ENCODE measurements at places on chromosomes 1 and 21. TPM values are rescaled to one million over a fixed set of nuclear protein-coding genes. Genes with fewer than 3 reads are reported as not detected.

GRCh38 chr1:182600745-182601415 is 3.3 kb downstream of the RGS16 start:
- no peaks in the 10 kb centered on the region for H3K27me3 ChIP-seq
- H3K36me3 ChIP-seq = no peaks in the 10 kb centered on the region
- no peak for DNase-seq
- H3K27ac ChIP-seq = no peak overlapping the region
- no peak overlapping the region for H3K4me3 ChIP-seq

DNA sequence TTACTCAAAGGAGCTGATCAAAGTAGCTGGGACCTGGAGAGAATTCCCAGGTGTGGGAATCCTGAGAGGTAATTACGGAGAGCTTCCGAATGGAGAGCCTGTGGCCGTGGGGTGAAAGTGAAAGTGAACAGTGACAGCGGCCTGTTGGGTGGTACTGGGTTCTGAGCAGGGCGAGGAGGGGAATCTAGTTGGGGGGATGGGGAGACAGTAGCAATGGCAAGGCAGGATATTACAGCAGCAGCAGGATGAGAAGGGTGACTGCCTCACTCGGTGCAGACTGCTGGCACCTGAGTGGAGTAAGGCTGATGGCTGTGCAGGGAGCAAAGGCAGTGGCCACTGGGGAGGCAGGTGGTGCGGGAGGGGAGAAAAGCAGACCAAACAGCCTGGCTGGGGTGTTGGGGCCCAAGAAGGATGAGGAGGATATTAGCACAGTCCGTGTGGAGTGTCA is 70.3 kb upstream of the PRDX6 start:
- peaks cover 5% of the 10 kb centered on the region for H3K36me3 ChIP-seq
- peak overlapping the region; percentile 98 for H3K27ac ChIP-seq
- DNase-seq = no peak
- H3K4me1 ChIP-seq = peaks cover 29% of the 10 kb centered on the region
- peak overlapping the region; percentile 84 for H3K4me3 ChIP-seq
- H3K27me3 ChIP-seq = no peaks in the 10 kb centered on the region

Gene AK2
- 134 TPM for polyA plus RNA-seq

Gene FAM110D
- polyA plus RNA-seq = not detected

- no peak for DNase-seq
- H3K27me3 ChIP-seq = no peaks in the 10 kb centered on the region
- H3K4me1 ChIP-seq = peaks cover 11% of the 10 kb centered on the region
- H3K27ac ChIP-seq = peak overlapping the region; percentile 35
- peaks cover 6% of the 10 kb centered on the region for H3K36me3 ChIP-seq
Measured at GRCh38 chr21:44043613-44044012, 31.5 kb downstream of the TRAPPC10 start.

Gene C1orf53
- polyA plus RNA-seq = not detected

DNA sequence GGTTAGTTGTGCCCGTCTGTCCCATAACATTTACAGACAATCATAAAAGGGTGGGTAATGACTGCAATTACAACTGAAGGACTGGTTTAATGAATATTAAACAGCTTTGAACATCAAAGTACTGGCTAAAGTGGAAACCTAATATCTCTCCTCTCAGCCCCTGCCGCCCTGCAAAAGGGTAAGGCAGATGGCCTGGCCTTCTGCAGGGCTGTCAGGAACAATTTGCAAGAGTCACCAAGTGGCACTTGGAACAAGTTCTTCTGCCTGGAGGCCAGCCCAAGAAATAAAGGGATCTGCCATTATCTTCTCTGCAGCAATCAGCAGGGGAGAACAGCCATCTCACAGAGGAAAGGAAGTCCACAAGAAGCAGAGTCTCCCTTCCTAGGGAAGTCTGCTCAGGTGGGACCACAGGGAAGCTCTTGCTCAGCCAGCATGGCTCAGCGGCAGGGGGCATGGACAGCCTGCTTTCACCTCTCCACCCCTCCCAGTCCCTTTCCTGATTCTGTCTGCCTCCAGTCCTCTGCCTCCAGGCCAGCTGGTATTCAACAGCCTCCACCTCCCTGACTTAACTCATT is 96.1 kb downstream of the TRABD2B start:
- H3K4me3 ChIP-seq = no peak overlapping the region
- no peaks in the 10 kb centered on the region for H3K36me3 ChIP-seq
- H3K27ac ChIP-seq = no peak overlapping the region
- peaks cover 6% of the 10 kb centered on the region for H3K27me3 ChIP-seq

Gene BMP8B
- 0.84 TPM for polyA plus RNA-seq
